CD8-positive, alpha-beta memory T cell (primary cell): ENCODE measurements at places on chromosomes 5 and 9.

DNA sequence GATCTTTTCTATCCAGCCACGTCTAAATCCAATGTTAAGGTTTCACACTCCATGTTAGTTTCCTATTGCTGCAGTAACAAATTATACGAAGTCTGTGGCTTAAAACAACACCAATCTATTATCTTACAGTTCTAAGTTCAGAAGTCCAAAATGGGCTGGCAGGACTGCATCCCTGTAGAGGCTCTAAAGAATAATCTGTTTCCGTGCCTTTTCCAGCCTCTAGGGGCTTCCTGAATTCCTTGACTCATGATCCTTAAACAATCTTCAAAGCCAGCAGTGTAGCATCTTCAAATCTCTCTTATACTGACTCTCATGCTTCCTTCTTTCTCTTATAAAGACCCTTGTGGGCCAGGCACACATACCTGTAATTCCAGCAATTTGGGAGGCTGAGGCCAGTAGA lies 6.8 kb downstream of the PLGRKT start:
- DNase-seq: no peak

GRCh38 chr5:122863240-122863639 lies 17.8 kb downstream of the SNX24 start:
- DNase-seq: no peak

GRCh38 chr9:108412755-108413154 lies 443.0 kb downstream of the ACTL7B start:
- DNase-seq: no peak

DNA sequence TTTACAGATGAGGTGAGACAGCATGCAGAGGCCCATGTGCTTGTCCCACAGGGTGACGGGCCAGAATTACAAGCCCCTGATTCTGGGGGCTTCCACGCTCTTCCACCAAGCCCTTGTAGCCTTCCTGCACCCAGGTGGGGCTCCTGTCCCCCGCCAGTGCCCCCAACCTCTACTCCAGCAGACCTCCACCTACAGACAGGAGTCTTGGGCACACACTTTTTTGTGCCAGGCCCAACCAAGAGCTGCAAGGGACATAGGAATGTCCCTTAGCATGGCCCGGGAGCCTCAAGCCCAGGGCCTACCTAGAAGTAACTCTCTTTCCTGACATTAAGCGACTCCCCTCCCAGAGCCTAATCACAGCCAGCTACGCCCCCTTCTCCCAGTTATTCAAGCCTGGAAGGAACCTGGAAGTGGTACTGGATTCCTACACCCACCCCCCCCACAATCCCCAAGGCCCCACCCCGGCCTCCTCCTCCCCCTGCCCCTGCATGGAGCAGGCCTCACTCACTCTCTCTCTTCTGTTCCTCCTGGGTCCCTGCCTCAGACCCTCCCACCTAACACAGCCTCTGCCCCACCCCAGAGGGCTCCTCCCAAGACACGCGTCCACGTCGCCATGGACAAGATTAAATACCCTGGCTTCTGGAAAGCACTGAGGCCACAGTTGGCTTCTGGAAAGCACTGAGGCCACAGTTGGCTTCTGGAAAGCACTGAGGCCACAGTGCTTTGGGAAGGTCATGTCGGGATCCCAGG lies 30.5 kb downstream of the ADAMTS2 start:
- DNase-seq: no peak

DNA sequence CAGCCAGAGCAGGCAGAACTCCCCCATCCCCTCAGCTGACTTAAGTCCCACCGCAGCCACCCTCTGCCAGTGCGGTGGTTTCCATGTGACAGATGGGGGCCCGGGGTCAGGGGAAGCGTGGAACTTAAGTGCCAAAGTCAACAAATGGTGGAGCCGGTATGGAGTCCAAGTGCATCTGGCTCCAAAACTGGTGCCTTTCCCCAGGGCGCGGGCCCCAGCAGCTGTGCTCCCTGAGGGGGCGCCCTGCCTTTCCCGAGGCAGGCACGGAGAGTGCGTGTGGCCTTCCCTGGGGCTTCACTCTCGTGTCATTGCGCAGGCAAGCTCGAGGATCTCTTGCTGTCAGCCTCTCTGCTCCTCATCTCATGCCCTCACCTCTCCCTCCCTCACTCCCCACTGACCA lies 33.8 kb downstream of the SLC46A2 start:
- no peak for DNase-seq

DNA sequence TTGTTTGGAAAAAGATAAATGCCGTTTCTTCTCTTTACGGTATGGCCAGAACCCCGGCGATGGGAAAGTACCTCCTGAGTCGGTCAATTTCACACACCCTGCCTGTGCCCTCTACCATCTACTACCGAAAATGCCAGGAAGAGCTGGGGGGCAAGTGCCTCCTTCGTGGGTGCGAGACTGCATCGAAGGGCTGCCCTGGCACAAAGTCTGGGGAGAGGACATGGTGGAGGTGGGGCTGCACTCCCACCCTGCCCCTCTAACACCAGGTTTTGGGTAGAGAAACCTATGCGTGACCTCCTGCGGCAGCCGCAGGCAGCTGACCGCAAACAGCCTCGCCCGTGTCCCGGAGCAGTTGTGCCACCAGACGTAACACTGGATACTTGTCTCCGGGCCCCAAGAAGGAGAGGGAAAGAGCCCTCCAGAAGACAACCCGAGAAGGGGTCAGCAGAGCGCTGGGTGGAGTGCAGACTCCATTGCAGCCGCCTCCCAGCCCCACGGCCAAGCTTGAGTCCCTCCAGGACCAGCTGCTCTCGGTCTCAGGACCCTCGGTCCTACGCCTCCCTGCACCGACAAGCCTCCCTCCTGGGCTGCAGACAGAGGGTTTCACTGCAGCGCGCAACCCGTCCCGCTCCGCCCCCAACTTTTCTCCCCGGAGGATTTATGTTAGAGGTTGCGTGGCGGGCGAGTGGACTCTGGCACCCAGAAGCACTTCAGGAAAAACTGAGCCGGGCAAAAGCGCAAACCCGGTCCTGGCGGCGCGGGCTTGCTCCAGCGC lies 823 bp upstream of the PRDM6 start:
- no peak for DNase-seq

- DNase-seq: no peak
Observed at GRCh38 chr5:80116000-80116399, 80.9 kb downstream of the THBS4 start.

GRCh38 chr9:126413391-126414068 lies 86.9 kb downstream of the MVB12B start:
- DNase-seq: no peak

DNA sequence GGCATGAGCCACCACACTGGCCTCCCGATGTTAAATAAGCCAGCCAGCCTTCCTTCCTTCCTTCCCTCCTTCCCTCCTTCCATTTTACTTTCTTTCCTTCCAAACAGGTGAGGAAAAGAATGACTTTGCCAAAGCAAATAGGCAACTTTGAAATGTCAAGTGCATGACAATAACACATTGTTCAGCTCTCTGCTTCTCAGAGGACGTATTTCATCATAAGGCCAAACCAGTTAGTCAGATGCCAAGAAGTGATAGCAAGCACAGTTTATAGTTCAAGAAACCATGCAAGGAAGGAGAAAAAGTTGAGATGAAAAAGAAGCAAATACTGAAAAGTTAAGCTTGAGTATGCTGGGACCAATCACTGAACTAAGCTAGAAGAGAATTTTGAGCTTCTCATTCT lies 29.5 kb downstream of the POU4F3 start:
- no peak for DNase-seq

GRCh38 chr5:64625678-64626077 lies 64.6 kb upstream of the SHISAL2B start:
- DNase-seq: no peak

DNA sequence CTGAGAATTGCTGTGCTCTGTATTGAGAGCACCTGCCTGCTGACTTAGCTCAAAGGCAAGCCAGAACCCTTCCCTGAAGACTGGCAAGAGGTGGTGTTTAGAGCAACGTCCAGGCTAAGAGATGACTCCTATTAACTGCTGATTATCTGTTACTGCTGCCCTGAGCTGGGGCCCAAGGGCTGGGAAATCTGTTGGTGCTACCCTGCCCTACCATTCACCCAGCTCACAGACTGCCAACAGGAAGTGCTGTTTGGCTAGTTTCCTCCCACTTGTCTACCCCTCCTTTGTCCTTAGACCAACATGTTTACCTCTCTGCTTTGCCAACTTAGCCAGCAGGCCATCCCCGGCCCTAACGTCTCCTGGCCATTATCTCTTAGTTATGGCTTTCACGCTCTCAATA lies 6.9 kb downstream of the RAB24 start:
- no peak for DNase-seq

DNA sequence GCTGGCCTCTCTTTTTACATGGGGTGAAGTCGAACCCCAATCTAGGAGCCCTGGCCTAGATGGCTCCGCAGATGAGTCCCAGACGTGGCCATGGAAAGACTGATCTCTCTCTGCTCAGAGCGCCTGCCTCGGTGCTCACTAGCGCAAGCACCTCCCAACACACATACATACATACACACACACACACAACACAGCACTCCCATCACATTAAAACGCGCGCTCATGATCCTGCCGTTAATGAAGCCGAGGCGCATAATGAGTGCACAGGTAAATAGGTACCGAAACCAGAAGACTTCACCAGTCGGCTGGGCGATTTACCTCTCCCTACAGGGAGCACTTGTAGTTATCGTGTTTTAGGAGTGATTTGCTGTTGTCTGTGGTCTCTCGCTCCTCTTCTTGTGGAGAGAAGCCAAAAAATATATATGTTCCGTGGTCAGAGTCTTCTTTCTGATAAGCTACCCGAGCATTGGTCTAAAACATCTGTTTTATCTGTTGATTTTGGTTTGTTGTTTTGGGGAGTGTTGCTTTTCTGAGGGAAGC lies 207.7 kb downstream of the MEF2C start:
- no peak for DNase-seq

GRCh38 chr5:155087036-155087435 lies 73.5 kb downstream of the KIF4B start:
- no peak for DNase-seq

- DNase-seq: no peak
Observed at GRCh38 chr5:106906199-106906598, 764.5 kb downstream of the EFNA5 start.

GRCh38 chr5:145210020-145210419 lies 625.1 kb downstream of the PRELID2 start:
- DNase-seq: no peak

GRCh38 chr9:120905315-120906164 lies 21.1 kb downstream of the TRAF1 start:
- DNase-seq: peak; percentile 40

DNA sequence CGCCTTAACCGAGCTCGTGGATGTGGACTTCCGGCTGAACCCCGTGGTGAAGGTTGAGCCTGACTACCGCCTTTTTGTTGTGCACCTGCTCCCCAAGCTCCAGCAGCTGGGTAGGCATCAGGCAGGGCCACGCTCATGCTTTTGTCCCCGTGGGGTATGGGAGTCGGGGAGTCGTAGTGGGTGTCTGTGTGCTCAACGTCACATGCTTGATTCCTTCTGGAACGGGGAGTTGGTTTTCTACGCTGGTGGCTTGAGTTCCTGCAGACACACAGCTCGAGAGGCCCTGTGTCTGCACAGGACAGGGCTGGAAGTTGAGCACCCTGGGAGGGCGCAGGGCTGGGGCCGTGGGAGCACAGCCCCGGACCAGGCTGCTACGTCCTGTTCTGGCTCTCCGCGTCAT lies 8.0 kb downstream of the CEP72 start:
- DNase-seq: no peak

GRCh38 chr5:125668884-125669283 lies 754.3 kb upstream of the GRAMD2B start:
- DNase-seq: no peak

- no peak for DNase-seq
Observed at GRCh38 chr9:8883321-8883720, 1083.7 kb upstream of the DMAC1 start.

- DNase-seq: no peak
Observed at GRCh38 chr9:108811944-108812343, 43.8 kb downstream of the ACTL7B start.

- no peak for DNase-seq
Observed at GRCh38 chr5:138159666-138160065, 18.8 kb downstream of the BRD8 start.

GRCh38 chr9:5481322-5482040 lies 28.9 kb upstream of the PDCD1LG2 start:
- DNase-seq: no peak

- no peak for DNase-seq
Observed at GRCh38 chr5:140591747-140592372, 27.2 kb downstream of the SLC35A4 start.

DNA sequence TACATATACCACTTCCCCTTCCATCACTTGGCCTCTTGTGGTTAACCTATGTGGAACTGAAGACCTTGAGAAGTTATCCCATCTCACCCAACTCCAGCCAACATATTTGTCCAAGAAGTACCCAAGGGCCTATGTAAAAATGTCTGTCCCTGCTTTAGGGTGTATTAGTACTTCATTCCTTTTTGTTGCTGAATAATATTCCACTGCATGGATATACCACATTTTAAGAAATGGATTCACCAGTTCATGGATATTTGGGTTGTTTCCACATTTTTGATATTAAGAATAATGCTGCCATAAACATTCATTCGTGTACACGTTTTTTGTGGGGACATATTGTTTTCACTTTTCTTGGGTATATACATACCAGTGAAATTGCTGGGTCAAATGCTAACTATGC lies 28.6 kb downstream of the IDNK start:
- DNase-seq: no peak
